ENCODE measurements at places on chromosomes 1 and 21.
A peak's percentile ranks its signal among the peaks of the same experiment; 100 is the strongest.

DNA sequence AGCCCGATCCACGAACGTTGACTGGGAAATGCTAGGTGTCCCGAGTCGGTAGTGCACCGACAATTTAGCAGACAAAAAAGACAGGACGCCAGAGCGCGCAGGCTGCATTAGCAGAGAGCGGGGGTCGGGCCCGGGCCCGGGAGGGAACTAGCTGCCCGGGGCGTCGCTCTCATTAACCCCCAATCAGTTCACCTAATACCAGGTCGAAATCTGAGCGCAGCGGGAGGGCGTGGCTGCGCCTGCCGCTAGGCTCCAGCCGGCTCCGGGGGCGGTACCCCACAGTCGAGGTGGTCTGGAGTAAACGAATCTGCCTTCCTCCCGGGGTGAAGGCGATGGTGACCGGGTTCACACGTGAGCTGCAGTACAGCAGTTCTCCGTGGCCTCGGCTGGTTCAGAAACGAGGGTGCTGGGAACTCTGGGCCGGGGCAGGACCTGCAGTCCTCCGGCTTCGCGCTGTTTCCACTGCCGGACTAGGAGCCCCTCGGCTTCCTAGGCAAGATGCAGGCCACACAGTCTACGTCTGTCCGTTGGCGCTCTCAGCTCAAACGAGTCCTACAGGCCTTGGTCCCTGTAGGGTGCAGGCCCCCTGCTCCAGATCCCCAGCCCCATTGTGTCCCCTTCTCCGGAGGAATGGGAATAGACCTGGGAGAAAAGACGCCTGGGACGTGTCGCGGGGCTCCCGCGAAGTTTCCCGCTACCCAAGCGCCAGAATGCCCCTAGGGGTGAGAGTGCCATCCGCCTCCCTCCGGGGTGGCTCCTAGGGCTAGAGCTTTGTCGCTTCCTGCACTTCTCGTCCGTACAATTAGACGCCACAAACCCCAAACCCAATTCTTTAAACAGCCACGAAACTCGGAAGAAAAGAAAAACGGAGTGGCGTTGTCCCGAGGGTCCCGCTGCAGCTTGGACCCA lies 2.0 kb downstream of the GFI1 start:
- DNase-seq, result no peak

DNA sequence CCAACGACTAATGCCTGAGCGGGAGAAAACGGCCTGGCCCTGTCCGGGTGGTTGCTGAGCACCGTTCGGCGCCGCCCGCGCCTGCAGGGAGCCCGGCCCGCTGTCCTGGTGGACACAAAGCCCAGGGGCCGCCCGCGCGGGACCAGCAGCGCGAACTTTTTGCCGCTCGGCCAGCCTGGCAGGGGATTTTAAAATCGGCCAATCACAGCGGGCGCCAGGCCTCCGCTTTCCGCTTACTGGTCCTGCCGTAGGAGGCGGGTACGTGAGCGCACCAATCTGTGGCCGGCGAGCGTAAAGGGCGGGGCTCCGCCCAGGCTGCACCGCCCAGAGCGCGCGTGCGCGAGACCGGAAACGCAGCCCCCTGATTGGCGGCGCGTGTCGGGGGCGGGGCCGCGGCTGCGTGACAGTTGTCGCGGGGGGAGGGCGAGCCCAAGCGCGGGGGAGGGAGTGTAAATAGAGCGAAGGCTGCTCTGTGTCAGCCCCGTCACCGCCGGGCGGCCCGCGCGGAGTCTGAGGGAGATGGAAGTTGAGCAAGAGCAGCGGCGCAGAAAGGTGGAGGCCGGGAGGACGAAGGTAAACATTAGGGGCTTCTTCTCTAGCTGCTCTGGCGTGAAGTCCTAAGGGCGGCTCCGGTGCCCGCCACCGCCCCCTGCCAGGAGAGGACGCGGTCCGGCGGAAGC lies at the start of the genes C21orf58 and PCNT:
C21orf58 (minus strand) TSS at position 161 of the 680 bp plus-strand sequence. CDS start 1,132 bp downstream, outside the sequence.
PCNT (plus strand) TSS at position 447 of the 680 bp plus-strand sequence; CDS start at position 520, 73 bp downstream.
- DNase-seq, result peak; percentile 96

DNA sequence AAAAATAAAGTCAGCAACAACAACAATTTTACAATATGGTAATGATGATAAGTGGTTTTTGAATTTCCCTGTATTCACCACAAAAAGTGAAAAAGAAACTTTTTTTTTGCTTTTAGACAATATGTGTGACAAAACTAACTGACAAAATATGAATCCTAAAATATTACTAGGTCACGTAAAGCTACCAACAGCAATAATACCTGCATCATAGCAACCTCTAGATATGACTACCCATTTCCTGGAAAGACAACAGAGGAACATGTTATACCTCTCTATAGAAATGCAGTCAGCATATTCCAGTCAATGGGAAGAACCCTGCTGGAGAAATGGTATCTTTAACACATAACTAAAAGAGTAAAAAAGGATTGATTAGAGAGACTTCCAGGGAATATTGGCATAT lies 73.7 kb downstream of the PDE4B start:
- no peak for DNase-seq

DNA sequence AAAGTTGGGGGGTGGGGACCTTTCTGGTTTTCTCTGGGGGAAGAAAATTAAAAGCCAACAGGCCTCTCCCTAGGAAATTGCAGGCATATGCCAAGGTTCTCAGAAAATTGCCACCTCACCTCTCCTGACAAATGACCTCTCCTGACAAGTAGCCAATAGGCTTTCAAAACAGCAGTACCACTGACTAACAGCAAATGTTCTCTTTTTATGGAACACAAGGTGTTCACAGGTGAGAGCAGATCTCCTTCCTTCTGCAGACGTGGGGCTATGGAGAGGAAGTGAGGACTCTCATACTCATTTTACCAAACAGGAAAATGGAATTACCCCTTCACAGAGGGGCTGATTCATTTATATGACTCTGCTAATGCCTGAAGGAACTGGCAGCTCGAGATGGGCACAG lies 32.7 kb upstream of the SUCO start:
- no peak for DNase-seq

- DNase-seq, result no peak
These were observed 75.4 kb downstream of the AHCTF1 start for GRCh38 chr1:246856371-246856770.

- no peak for DNase-seq
These were observed 54.8 kb downstream of the NGF start for GRCh38 chr1:115283249-115283648.

- DNase-seq, result no peak
These were observed 1.9 kb upstream of the PIGV start for GRCh38 chr1:26785611-26786436.

- no peak for DNase-seq
These were observed 18.3 kb downstream of the SYNC start for GRCh38 chr1:32684167-32684811.

DNA sequence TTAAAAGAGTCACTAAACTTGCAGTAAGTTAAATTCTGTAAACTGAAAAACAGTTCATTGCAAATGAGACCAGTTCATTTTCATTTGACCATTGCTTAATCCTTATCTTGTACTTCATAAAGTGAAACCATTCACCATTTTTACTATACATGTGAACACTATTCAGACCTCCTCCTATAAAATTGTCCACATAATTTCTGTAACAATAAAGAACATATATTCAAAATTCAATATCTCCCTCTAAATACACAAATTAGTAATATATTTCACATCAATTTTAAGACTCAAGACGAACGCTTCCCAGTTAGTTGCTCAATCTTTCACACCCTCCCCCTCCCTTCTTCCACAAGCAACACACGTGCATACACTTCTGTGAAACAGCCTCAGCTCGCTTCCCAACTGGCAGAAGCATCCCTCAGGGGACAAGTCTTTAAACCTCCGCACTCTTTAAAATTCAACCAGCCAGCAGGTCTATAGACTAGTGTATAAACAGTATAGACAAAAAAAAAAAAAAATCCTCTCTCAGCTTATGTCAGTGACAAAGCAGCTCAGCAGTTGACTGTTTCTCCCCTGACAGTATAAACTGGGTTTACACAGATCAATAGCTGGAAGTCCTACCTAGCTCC lies 99.6 kb downstream of the DENND1B start:
- no peak for DNase-seq

- no peak for DNase-seq
These were observed at the start of gene TP73 for GRCh38 chr1:3651930-3652547. TP73 (plus strand) TSS chr1:3652516; CDS start chr1:3682366, 29,850 bp downstream.

DNA sequence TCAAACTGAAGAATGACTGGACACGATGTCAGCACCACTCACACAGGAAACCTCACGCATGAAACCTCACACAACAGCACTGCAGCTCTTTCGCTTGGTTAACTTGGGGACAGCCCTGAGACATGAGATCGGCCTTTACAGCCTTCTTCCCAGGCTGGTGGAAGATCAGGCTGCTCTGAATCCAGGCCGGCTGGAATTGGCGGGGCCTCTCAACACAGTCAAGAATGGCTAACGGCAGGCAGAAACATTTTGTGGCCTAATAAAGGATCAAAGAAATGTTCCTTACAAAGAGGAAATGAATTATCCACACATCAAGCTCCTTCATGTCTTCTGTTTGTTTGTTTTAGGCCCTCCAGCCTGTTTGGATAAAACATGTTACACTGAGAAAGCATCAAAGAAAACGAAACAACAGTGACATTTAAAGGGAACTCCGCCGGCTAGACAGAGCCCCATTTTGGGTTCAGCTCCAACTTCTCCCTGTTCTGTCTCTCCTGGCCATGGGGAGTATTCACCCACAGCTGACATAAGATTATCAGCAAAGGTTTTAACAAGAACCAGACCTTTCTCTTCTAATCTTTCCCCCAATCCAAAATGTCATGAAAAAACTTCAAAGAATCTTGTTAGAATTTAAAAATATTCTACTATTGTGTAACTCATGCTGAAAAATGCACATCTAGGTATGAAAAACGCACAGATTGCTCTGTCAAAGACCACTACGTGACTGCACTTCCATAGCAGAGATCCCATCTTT lies 131.2 kb downstream of the SLC45A1 start:
- no peak for DNase-seq

DNA sequence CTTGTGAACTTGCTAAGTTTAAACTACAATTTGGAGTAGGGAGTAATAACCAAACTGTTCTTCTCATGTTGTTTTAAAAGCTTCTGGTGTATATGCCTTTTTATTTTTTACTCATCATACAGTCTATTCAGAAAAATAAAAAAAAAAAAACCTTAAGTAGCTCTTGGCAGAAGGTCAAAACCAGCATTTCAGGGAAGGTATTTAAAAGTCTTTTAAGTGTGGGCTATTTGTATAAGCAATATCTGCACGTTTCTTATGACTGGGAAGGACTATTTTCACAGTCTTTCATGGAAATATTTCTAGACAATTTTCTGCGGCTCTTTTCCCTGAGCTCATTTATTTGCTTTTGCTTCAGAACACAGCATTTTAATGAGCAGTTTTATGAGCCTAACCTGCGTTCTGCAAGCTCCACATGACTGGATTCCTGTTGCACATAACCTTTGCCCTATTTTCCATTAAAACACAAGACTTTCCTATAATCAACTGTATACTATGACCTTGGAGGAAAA lies 60.9 kb upstream of the C1orf105 start:
- DNase-seq, result no peak

Data from amygdala (tissue), 56 donors.